ENCODE measurements at places on chromosomes 4 and X.

DNA sequence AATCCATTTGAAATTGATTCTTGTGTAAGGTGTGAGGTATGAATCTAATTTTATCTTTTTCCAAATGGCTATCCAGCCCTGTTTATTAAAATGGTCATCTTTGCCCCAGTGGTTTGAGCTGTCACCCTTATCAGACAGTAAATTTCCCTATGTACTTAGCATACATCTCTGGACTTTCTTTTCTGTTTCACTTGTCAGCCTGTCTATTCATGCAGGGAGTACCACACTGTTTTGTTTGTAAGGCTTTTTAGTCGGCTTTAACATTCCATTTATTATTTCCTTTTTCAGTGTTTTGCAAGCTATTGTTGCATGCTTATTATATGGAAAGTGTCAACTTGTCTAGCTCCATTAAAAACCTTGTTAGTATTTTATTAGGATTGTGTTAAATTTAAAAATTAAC lies 155.8 kb downstream of the STAG2 start:
- DNase-seq = no peak

GRCh38 chrX:107780525-107780924 lies 3.0 kb downstream of the NCBP2L start:
- DNase-seq = no peak

GRCh38 chr4:104064646-104065577 lies 345.1 kb upstream of the TACR3 start:
- no peak for DNase-seq

- no peak for DNase-seq
These were observed 60.6 kb downstream of the NBDY start for GRCh38 chrX:56789518-56790070.

DNA sequence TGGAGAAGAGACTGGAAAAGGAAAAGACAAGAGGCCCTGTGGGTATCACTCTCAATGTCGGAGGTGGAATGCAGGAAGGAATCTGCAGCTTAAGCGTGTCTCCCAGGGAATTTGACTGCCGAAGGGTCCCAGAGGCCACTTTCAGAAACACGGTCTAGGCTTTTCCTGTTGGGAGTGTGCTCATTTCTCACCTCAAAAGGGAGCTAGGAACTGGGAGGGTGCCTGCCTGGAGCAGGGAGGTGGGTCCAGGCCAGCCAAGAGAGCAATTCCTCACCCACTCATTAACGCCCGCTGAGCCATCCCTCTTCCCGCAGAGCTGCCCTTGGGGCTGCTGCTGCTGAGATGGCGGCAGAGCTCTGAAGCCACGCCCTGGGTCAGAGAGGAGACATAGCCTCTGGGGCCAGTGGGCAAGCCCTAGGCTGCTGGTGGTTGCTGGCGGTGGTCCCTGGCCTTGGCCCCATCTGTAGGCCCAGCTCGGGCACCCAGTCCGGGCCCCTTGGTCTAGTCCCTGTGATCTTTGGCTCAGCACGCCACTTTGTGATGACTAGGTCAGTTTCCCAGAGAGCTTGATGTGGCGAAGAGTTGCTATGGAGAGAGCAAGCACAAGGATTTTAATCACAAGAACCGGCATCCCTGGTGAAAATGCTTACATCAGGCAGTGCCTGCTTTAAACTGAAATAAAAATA lies 4.1 kb downstream of the ZNF185 start:
- DNase-seq = no peak

- no peak for DNase-seq
These were observed 761.0 kb downstream of the IL1RAPL1 start for GRCh38 chrX:29348288-29348687.

GRCh38 chr4:108240366-108240765 lies 71.6 kb upstream of the LEF1 start:
- no peak for DNase-seq

DNA sequence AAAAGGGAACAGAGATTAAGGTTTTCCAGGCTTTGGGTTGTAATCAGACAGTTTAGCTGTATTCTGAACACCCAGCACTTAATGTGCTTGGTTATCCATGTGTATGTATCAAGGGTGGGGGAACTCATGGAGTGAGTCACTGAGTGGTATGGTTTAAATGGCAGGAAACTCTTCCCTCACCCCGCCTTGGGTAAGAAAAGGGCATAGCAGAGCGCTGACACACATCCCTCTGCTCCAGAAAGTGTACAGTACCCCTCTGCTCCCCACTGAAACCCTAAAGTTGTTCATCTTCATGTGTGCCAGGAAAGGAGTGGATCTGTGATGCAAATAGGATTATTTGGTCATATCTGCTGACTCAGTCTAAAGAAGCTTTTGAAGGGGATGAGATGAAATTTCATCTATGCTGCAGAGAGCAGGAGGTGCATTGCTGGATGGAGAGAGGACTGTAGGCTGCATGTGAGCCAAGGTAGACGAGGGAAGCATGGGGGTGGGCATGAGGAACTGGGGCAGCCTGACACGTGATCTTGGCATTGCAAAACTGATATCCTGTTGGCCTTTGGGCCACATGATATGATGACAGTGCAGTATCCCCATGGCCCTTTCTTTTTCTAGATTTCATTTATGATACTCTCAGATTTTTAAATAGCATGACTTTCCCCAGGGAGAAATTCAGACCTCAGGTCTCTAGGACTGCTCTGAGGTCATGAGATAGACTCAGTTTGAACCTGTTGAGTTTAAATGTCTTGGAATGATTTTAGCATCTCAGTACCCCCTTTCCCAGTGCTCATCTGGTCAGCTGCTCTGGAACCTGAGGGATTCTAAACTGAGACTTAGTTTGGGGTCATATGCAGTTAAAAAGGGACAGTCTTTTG lies 84.8 kb downstream of the TMEM164 start:
- no peak for DNase-seq

- DNase-seq = no peak
These were observed 433.9 kb downstream of the TRIML1 start for GRCh38 chr4:188573104-188573503.

DNA sequence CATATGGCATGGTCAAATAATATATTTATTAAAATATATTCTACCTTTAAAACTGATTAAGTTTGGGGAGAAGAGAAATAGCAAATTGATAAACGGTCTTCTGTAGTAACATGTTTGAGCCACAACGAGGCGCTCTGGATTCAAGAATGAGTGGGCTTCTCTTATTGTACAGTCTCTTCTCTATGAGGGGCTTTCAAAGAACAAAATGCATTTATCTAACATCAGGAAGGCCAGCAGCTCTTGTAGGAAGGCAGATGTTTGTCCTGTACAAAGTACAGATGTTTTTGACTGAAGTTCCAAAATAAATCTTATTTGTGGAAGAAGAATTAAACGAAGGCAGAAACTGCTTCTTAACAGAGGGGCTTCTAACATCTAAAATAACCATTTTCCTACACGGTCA lies 153.6 kb downstream of the RASL11B start:
- no peak for DNase-seq

GRCh38 chr4:42339935-42340406 lies 57.3 kb upstream of the SHISA3 start:
- DNase-seq = no peak

DNA sequence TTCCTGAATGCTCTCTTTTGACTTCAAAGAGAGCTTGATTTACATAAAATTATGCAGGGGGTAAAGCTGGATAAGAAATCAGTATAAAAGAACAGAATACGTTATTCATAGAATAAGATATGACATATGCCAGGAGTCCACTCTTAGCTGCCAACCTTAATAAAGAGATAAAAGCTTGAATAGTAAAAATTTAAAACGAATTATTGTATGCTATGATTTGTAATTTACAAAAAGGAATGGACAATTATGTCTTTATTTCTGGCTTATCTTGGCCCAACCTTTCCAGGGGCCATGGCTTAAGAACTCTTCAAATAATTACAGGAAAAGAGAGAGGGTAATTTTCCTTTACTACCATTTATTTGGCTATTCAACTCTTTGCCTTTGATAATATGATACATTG lies 192.2 kb upstream of the ITM2A start:
- no peak for DNase-seq

GRCh38 chr4:154625971-154626370 lies 13.5 kb upstream of the FGG start:
- DNase-seq = no peak
